ENCODE measurements at places on chromosomes 2 and 18.
A peak's percentile ranks its signal among the peaks of the same experiment; 100 is the strongest.

DNA sequence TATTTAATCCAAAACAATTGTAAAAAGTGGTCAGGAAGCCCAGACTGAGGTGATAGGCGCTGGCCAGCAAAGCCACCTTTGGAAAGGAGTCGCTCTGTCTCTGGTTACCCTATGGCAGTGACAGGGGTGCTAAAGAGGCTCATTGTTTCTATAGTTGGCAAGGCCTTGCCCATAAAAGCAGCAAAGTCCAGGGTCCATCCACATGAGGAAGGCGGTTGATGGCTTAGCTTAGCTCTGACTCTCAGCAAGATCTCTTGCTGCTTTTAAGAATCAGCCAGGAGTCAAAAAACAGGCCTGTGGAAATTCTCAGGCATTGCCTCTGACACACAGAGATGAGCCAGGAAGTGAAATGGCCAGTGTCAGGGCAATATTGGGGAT, 57.8 kb upstream of the CYP26B1 start:
- DNase-seq, result no peak

GRCh38 chr18:49399003-49399402, 61.4 kb downstream of the DYM start:
- peak; percentile 85 for DNase-seq

- DNase-seq, result peak; percentile 4
Measured at GRCh38 chr18:55585065-55585919, 2.7 kb downstream of the TCF4 start.

- DNase-seq, result peak; percentile 74
Measured at GRCh38 chr2:229714736-229715541, 584 bp upstream of the DNER start.

GRCh38 chr18:77632758-77633157, 383.1 kb downstream of the GALR1 start:
- DNase-seq, result no peak

GRCh38 chr2:58194458-58194857, 46.7 kb downstream of the FANCL start:
- no peak for DNase-seq

DNA sequence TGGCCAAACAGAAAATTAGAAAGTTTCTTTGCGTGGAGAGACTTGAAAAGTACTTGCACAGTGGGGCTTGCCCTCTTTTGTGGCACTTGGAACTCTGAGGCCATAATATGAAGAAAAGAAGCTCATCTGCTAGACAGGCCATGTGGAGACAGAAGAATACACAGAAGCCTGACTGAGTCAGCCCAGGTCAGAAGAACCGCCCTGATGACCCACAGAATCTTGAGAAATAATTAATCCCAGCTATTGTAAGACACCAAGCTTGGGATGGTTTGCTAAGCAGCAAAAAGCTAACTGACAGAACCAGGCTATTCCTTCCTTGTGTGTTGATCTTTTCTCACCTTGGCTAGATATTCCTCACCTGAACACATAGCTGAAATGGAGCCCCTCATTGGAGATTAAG, 33.7 kb downstream of the G6PC2 start:
- no peak for DNase-seq

- DNase-seq, result no peak
Measured at GRCh38 chr2:236969767-236970655, 115.7 kb upstream of the COPS8 start.

- peak; percentile 54 for DNase-seq
Measured at GRCh38 chr2:190340369-190340768, 3.0 kb upstream of the INPP1 start.

- DNase-seq, result peak; percentile 69
Measured at GRCh38 chr2:182642328-182642727, 73.7 kb upstream of the DNAJC10 start.

All from dermis blood vessel endothelial cell (primary cell).